T-cell (primary cell): ENCODE measurements at places on chromosomes 16 and 17. TPM values are rescaled to one million over a fixed set of nuclear protein-coding genes. Genes with fewer than 3 reads are reported as not detected.

The MEAK7 gene
- total RNA-seq, result 10.2 TPM

The HS3ST6 gene
- not detected for total RNA-seq

The UMOD gene
- total RNA-seq, result not detected

The TK2 gene
- 10.7 TPM for total RNA-seq

The KIF18B gene
- 0.62 TPM for total RNA-seq

The TRAF7 gene
- total RNA-seq, result 43.9 TPM

The KCNJ2 gene
- 0.07 TPM for total RNA-seq

The SKAP1 gene
- 142 TPM for total RNA-seq

DNA sequence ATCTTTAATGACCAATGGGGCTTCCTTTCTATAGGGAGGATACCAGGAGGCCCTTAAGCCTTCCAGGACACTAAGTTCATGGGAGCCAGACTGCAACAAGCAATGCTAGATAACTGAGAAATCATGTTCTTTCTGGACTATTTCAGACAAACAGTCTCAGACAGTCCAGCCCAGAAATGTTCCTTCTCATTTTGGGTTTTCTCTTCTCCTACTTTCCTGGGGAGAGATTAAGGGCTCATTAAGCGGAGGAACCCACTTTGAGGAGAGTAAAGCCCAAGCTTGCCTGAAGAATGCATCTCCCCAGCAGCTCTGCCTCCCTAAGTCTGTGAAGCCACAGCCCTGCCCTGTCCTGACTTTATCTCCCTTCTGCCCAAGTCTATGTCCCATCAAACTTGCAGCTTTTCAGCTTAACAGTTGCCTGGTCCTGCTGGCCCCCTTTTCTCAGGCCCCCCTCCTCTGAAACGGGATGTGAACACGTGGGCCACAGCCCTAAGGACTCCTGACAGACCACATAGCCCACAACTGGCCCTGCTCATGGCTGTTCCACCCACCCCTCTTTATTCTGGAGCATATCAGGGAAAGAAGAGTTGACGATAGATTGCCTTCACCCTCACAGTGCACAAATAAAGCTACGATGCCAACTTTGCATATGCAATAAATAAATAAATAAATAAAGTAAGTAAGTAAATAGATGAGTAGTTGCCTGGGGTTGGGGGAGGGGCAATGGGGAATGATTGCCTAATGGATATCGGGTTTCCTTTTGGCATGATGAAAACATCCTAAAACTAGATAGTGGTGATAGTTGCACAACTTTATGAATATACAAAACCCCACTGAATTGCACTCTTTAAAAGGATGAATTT is 111.0 kb downstream of the N4BP1 start:
- DNase-seq, result no peak

GRCh38 chr17:17511881-17512858 is 16.0 kb upstream of the RASD1 start:
- DNase-seq, result no peak

GRCh38 chr16:4152267-4152666 is 36.0 kb upstream of the ADCY9 start:
- no peak for DNase-seq

- no peak for DNase-seq
Measured at GRCh38 chr16:9098377-9099090, 7.1 kb downstream of the HAPSTR1 start.

- DNase-seq, result no peak
Measured at GRCh38 chr16:85026703-85027102, 892 bp upstream of the KIAA0513 start.

DNA sequence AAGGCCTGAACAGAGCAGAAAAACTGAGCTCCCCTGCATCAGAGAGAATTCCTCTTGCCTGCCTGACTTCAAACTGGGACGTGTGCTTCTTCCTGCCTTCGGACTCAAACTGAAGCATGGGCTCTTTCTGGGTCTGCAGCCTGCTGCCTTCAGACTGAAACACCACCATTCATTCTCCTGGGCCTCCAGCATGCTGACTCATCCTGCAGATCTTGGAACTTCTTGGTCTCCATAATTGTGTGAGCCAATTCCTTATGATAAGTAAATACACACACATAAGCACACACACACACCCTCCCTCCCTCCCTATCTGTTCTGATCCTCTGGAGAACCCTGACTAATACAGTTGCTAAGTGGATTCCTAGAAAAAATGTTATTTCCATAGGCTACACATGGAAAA is 874.3 kb upstream of the EEF2KMT start:
- no peak for DNase-seq

GRCh38 chr17:82091264-82092066 is 6.6 kb downstream of the FASN start:
- DNase-seq, result no peak

- no peak for DNase-seq
Measured at GRCh38 chr17:81374890-81375289, 20.4 kb upstream of the BAHCC1 start.

- no peak for DNase-seq
Measured at GRCh38 chr16:83085660-83086059, 458.9 kb downstream of the CDH13 start.

DNA sequence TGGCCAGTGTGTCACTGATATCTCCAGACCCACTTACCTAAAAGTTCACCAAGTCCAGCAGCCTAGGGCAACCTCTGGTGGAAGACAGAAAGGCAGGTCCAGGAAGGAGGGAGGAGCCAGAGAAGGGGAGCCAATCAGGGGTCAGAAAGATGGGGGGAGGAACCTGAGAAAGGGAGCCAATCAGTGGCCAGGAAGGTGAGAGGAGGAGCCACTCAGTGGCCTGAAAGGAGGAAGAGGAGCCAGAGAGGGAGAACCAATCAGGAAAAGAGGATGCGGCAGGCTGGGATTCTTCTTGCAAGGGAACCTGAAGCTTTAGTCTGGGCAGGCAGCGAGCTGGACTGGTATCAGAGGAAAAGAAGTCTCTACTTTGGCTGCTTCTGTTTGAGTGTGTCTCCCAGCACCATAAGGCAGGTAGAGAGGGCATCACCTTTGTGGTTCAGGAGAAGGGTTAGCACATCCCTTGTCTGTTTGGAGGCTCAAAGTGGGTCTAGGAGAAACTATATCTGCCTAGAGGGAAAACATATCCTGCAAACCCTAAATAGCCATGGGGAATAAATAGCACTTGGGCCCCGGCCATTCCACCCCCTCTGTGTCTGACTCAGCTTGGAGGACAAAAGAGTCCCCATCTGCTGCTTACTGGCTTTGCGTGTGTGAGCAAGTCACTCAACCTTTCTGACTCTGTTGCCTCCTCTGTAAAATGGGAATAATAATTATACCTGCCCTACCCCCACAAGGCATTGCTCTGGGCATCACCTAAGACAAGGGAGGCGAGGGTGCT is 43.4 kb upstream of the CRHR1 start:
- DNase-seq, result no peak

- no peak for DNase-seq
Measured at GRCh38 chr16:942436-943060, 28.2 kb downstream of the LMF1 start.

DNA sequence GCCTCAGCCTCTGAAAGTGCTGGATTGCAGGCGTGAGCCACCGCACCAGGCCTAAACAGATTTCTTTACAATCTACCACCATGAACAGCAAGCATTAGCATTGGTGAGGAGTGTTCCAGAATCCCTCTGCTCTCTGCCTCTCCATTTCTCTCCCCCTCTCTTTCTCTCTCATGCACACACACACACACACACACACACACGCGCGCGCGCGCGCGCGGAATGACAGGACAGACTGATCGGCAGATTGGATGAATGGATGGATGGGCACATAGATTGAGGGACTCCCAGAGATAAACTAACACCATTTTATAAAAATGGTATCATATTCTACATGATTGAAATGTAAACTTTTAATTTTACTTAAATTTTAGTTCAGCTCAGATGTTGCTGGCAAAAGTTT is 3.3 kb downstream of the CARD14 start:
- DNase-seq, result no peak

DNA sequence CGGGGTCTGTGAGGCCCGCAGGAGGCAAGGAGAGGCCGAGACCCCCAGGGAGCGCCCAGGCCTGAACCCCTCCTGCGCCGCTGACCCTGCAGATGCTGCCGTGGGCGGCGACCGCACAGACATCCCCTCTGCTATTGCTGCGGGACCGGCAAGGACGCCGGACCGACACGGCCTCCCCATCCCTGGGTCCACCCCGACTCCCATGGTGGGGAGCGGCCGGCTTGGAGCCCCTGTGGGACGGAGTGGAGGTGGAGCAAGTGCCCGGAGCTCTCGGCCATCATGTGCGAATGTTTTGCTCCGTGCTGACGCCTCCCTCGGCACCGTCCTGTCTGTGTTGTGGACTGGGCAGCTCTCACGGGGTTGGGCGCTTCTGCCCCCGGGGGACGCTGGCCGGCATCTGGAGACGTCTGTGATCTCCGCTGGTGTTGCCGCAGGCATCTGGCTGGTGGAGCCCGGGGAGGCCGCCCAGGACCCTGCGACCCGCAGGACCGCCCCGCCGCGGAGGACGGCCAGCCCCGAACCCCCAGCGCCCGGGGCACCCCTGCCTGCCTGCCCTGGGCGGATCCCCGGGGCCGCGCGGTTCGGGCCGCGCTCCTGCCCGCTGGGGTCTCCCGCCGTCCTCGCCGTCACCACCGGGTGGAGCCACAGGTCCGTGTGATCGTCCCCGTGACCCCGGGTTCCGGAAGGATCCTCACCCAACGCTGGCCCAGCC is 12.8 kb upstream of the GNG13 start:
- DNase-seq, result no peak

- no peak for DNase-seq
Measured at GRCh38 chr17:13332207-13332606, 269.5 kb downstream of the HS3ST3A1 start.

DNA sequence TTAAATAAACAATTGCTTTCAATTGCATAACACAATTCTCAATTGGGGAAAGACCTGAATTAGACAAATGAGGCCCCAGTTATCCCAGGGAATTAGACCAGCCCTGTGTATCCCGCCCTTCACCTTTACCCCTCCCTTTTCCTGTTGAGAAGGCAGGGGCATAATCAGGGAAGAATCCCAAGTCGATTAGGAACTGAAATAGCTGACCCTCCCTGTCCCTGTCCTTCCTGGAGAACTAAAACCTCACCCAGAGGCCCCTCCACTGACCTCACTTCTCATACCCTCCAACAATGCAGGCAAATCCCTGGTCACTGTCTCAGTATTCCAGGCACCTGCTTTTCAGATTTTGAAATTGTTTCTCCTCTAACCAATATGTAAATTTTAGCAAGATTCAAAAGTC is 165.4 kb upstream of the CDH11 start:
- no peak for DNase-seq

- no peak for DNase-seq
Measured at GRCh38 chr16:72921620-72922019, 126.3 kb downstream of the ZFHX3 start.

- DNase-seq, result no peak
Measured at GRCh38 chr17:55546481-55546880, 35.2 kb upstream of the SMIM36 start.

DNA sequence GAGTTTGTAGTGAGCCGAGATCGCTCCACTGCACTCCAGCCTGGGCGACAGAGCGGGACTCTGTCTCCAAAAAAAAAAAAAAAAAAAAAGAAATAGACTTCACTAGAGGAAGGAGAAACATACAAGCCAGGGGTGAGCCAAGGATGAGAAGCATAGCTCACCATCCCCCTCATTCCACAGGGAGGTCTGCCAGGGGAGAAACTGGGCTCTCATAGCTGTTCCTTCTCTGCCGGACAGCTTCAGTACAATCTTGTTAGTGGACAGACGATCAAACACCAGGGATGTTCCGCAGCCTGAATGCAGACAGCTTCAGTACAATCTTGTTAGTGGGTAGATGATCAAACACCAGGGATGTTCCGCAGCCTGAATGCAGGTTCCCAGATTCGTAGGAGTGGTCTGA is 509.6 kb downstream of the CDH13 start:
- DNase-seq, result no peak

- DNase-seq, result no peak
Measured at GRCh38 chr17:73208139-73208827, 15.4 kb downstream of the COG1 start.

- DNase-seq, result no peak
Measured at GRCh38 chr17:60640503-60640902, 37.1 kb upstream of the BCAS3 start.

DNA sequence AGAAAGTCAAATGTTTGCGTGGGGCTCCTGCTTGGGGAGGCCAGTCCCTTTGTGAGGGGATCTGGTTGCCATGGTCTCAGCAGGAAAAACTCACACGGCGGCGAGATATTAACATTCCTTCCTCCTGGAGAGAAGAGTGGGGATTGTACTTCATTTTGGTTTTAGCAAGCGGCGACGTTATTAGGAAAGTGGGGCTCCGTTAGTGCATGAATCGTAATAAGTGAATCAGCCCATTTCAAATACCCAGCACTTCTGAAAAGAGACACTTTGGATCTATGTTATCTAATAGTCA is 41.6 kb upstream of the METRNL start:
- DNase-seq, result no peak

- DNase-seq, result no peak
Measured at GRCh38 chr16:54526916-54527315, 240.3 kb upstream of the IRX3 start.

DNA sequence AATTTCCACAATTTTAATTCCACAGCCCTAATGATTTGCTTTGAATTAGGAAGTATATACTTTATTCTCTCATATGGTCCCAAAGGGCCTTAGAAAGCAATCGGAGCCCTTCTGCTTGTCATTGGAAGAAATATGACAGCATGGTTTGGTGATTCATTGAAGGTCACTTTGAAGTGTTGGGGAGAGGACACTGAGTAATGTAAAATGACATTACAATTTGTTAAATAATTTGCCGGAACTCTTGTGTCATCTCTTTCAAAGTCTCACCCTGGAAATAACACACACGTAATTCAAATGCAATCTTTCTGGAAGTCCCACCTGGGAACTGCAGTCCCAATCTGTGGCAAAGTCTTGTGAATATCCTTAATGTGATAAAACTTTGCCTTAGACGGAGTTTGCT is 59.8 kb downstream of the BMERB1 start:
- no peak for DNase-seq

DNA sequence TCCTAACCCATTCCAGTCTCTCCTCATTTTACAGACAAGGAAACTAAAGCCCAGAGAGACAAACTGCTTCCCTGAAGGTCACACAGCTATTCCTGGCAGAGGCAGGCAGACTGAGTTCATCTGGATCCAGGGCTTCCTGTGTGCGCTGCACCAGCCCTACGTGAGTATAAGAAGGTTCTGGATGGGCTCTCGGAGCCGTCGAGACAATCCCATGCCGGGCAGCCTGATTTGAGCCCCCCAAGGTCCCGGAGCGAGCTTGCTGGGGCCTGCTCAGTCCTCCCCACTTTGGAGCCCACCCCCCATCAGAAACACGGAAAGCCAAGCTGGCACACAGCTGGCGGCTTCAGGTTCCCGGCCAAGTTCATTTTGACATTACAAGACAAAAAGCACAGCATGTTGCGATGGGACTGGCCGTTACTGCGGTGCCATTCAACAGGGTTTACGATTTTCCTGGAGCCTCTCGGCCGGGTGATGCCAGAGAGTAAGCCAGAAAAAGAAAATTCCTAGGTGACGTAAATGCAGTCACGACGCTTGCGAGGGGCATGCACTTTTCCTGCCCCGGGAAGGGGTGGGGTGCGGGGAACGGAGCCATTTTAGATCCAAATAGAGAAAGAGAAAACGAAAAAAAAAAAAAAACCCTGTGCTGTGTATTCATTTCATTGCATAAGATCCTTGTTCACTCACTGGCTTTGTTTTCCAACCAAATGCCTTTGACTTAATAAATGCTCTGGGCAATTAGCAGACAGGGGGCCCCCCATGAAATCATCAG is 167.1 kb upstream of the FOXF1 start:
- DNase-seq, result no peak
